Cortex of kidney (tissue), 1 donor: ENCODE measurements at places on chromosomes 7 and 10.

GRCh38 chr7:76294344-76295024 is 8.0 kb upstream of the HSPB1 start:
- peak; percentile 42 for DNase-seq

GRCh38 chr7:103879411-103879810 is 110.0 kb downstream of the RELN start:
- no peak for DNase-seq

GRCh38 chr10:118871244-118871865 is 116.6 kb upstream of the CACUL1 start:
- DNase-seq: no peak

DNA sequence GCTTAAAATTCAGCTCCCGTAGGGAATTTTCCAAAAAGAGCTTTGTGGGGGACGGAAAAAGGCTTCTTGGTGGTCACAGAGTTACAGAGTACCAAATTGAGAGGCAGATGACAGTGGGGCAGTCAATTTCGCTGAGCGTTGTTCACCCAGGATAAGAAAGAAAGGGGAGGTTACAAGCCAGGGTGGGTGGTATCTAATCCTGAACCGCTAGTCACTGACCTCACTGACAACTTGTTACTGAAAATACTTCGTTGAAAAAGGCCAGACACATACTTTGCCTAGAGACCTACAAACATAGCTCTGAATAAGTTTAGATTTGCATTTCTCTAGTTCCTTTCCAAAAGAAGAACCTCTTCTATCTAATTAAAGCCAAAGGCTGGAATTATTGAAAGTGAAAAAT is at the start of gene CTNNA3:
Gene CTNNA3 (minus strand): TSS at position 167 of the 400 bp plus-strand sequence.
- DNase-seq: no peak

GRCh38 chr7:91710881-91711280 is 169.6 kb downstream of the MTERF1 start:
- no peak for DNase-seq

GRCh38 chr10:3781468-3782145 is 3.4 kb downstream of the KLF6 start:
- no peak for DNase-seq

DNA sequence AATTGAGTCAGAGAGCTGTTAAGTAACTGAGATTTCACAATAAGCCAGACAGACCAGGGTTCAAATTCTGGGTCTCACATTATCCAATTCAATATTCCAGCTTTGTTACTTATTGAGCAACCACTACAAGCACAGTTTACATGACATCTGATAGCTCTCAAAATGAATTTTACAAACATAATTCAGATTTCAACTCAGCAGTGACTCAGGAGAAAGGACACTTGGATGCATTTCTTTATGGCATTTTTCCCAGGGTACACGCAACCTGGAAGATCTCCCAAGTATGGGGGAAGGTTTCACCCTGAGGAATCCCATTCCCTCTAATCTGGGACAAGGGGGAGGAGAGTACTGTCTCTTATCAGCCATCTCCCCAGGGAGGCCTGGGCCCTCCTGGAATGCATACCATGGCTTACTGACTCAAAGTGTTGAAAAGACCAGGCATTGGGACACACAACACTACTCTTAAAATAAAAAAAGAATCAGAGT is 102.4 kb downstream of the CFTR start:
- no peak for DNase-seq

DNA sequence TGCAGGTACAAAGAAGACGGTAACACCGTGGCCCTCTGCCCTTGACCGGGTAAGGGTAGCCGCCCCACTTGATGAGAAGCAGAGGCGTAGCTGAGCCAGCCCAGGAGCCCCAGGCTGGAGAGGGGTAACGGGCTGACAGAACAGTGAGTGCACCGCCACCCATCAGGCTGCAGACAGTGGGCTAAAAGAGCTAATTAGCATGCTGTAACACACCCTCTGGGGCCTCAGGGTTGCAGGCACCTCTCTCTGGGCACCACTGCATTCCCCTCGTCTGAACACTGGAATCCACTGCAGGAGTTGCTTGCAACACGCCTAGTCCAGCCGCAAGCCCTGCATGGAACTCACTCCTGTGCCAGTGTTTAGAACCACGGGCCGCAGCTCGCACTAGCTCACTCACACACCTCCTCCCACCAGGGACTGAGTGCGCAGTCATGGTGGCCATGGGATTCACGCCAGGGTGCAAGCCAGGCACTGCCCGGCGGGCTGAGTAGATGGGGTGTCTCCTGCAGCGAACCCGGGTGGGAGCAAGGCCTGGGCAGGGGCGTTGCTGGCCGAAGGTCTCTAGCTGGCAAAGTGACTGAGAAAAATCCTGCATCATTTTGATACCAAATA is 36.1 kb downstream of the AGMO start:
- DNase-seq: no peak

DNA sequence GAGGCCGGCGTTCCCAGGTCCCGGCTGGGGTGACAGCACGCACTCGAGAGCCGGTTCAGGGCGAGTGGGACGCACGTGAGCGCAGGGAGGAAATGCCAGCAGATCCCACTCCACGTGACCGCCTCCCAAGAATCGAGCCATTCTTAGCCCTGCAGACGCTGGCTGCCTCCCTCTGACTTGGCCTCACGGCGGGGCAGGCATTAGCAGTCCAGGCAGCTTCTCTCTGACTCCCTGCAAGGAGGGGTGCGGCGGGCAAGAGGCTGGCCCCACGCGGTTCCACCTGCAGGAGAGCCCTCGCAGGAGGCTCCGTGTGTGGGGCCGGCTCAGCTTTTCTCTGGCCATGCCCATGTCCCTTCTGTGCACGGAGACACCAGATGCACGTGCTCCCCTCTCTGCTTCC is 10.1 kb downstream of the GPR146 start:
- DNase-seq: no peak

DNA sequence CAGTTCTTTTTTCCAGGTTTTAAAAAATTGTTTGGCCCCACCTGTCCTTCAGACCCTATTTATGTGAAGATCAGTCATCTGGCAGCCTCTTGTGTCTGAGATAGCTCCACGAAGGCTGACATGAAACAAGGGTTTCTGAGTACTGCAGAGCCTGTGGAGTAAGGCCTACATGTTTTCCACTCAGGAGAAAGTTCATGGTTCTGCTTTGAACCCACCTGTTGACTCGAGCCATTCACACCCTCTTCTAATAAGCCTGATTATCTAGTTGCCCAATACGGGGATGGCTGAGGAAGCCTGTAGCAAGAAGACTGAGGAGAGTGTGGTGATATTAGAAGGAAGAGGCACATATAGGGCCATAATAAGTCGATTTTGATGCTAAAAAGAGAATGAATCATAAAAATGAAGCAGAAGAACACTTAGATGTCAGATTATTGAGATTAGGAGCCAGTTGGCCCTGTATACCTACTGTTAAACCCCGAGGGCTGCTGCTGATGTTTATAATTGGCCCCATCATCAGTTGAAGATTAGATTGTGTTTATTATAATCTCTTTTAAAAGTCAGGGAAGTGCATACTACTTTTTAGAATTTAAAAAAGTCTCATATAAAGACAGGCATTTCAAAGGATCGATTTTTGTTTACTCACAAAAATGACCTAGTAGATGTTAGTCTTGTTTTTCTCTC is 109.4 kb downstream of the CDK14 start:
- DNase-seq: no peak

DNA sequence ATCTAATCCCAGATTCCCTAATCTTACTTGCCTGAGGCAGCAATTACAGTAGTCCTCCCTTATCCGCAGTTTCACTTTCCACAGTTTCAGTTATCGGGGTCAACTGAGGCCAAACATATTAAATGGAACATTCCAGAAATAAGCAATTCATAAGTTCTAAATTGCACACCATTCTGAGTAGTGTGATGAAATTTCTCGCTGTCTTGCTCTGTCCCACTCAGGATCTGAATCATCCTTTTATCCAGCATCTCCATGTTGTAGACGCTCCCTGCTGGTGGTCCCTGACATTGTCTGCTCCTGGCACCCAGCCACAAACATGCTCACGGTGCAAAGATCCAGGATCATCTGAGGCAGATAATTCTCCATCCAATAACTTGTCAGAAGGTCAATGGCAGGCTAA is 128.7 kb upstream of the CXCL12 start:
- DNase-seq: no peak

- DNase-seq: no peak
These were observed 64.3 kb downstream of the ARID5B start for GRCh38 chr10:61965703-61966395.

- no peak for DNase-seq
These were observed 67.6 kb upstream of the GATA3 start for GRCh38 chr10:7986851-7987250.

GRCh38 chr7:82167558-82168314 is 275.8 kb downstream of the CACNA2D1 start:
- no peak for DNase-seq

- DNase-seq: no peak
These were observed 133.5 kb downstream of the RGS10 start for GRCh38 chr10:119408969-119409371.

DNA sequence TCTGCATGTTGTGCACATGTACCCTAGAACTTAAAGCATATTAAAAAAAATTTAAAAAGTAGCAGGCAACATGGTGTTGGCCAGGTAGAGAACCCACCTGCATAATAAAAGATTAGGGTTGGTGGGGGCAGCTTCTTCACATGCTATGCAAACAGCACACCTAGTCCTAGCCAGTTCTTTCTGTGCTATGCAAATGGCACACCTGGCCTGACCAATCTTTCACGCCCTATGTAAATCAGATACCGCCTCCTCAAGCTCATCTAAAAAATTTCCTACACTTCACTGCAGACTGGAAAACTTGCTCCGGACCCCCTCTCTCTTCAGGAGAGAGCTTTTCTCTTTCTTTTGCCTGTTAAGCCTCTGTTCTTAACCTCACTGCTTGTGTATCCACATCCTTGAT is 14.5 kb upstream of the PIP start:
- DNase-seq: no peak

DNA sequence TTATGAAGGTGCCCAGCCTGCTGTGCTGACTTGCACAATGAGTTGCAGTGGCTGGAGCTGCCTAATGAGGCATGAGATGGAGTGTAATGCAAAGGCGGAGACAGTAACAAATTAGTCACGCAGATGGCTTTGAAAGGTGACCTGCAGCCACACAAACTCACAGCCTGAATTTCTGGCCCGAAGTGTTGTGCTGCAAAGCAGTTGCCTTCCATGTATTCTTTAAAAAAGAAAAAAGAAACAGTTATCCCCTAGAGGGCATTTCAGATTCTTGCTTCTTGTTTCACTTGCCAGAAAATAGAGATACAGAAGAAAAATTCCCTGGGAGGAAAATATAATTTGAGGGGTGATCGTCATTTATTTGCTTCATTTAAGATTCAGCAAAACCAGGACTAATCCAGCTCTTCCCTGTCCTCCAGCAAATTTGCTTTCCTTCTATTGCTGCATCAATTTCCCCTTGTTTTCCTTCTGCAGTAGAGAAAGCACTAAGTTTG is 239.9 kb downstream of the ADRA2A start:
- no peak for DNase-seq

DNA sequence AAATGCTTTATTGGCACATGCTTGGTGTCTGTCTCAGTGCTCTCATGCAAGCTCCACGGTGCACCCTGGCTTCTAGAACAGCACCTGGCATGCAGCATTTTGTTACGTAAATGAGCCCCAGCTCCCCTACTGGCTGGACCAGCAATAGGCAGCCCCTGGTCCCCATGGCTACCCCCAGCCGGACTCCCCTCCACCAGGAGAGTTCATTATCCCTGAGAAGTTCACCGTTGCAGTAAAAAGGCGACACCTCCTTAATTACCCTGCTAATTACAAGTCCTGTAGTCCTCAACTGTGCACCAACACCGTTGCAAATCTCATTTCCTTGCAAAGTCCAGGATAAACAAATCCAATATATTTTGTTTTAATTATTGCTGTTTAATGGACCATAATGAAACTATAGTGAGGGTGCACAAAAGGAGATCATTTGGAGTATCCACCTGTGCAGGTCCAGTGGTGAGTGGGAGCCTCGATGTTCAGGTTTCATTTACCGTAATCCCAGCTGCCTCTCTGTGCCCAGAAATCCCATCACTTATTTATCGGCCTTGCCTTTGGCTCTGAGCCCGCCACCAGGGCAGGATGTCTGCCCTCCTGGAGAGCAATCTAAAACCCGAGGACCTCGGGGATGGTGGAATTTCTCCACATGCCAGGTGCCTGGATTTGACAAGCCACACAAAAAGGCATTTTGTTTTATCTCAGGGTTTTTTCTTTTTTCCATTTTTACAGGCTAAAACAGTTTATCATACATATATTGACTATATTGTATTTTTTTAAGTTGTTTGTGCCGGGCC is 12.8 kb upstream of the DRGX start:
- DNase-seq: no peak

DNA sequence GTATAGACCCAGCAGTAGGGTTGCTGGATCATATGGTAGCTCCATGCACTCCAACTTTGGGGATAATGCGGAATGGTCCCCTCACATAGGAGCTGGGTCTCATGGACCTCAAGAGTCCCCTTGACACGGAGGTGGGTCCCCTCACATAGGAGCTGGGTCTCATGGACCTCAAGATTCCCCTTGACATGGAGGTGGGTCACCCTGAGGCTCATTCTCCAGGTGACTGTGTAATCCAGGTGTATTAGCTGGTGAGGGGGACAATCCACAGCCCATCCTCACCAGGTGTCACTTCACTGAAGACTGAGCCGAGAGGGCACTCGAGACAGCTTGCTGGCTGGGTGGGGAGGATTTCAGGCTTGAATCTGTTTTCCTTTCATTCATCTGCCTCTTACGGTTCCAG is 121.9 kb downstream of the PTPN20 start:
- no peak for DNase-seq

- no peak for DNase-seq
These were observed 27.3 kb downstream of the TFAM start for GRCh38 chr10:58412502-58412961.

- DNase-seq: no peak
These were observed 366.2 kb downstream of the WDR11 start for GRCh38 chr10:121217331-121217730.

- no peak for DNase-seq
These were observed 104.1 kb upstream of the FERD3L start for GRCh38 chr7:19249281-19249680.

- DNase-seq: no peak
These were observed 128.2 kb downstream of the FGFR2 start for GRCh38 chr10:121469797-121470606.

- DNase-seq: no peak
These were observed 63.1 kb upstream of the MEOX2 start for GRCh38 chr7:15749631-15750030.

DNA sequence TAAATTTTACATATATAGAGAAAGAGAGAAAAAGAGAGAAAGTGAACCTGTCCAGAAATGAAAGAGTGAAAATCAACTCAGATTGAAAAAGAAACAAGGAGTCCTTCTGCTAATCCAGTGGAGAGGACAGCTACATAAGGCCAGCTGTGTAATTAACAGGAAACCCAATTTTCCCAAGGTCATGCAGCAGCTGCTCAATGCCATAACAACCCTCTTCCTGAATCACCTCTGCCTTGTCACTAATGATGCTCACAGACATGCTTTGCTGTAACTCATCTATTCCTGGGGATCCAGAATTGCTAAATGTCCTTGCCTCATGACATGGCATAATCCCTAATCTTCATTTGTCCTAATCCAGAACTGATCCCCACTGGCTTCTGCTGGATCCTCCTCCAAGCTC is 288.6 kb downstream of the NEBL start:
- DNase-seq: no peak

GRCh38 chr10:74705358-74705980 is 120.9 kb upstream of the KAT6B start:
- no peak for DNase-seq
